ENCODE measurements at places on chromosomes 16 and 17.

DNA sequence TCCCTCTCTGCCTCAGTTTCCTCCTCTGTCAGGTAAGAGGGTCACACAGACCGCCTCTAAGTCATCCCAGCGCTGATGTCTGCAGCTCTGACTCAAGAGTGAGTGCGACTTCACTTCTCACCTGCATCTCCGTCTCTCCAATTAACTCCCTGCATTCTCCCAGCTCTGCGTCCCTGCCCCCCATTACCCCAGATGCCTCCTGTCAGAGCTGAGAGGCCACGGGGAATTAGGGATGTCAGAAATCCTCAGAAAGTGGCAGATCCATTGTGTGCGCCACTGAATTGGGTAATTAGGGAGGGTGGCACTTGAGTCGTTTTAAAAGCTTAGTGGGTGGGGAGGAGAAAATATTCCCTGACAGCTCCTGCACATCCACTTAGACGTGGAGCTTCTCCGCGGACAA, 885.4 kb upstream of the EEF2KMT start:
- DNase-seq = no peak

- DNase-seq = no peak
Measured at GRCh38 chr16:28189245-28189644, 22.5 kb downstream of the XPO6 start.

GRCh38 chr17:77651988-77652387, 306.5 kb upstream of the TNRC6C start:
- DNase-seq = no peak

DNA sequence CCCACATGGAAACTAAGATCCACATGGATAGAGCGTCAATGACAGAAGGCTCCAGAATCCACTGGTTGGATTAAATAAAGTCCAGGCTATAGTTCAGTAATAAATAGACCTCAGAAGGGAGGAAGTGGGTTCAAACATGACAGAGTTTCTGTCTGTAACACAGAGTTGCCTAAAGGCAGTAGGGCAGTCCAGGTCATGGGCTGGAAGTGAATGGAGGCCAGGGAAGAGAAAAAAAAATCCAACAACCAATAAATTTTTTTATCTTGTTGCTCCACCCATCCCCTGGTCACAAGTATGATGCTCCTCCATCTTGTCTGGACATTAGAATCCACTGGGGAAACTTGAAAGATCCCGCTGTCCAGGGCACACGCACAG, 92.4 kb downstream of the RGS9 start:
- DNase-seq = no peak

DNA sequence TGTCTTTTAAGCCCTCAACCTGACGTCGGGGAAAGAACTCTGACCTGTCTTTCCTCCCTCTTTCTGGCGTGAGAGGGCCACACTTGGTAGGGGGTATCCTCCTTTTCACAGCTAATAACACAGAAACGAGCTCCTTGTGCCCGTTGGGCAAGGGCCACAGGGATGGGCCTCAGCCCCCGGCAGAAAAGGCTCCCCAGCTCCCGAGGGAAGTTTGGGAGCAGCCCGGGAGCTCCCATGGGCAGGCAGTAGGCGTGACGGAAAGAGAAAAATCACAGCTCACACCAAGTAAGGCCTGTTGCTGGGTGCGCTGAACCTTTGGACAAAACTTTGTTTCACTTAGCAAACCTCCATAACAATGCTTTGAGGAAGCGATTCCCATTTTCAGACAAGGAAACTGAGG, 82.8 kb upstream of the MED9 start:
- no peak for DNase-seq

DNA sequence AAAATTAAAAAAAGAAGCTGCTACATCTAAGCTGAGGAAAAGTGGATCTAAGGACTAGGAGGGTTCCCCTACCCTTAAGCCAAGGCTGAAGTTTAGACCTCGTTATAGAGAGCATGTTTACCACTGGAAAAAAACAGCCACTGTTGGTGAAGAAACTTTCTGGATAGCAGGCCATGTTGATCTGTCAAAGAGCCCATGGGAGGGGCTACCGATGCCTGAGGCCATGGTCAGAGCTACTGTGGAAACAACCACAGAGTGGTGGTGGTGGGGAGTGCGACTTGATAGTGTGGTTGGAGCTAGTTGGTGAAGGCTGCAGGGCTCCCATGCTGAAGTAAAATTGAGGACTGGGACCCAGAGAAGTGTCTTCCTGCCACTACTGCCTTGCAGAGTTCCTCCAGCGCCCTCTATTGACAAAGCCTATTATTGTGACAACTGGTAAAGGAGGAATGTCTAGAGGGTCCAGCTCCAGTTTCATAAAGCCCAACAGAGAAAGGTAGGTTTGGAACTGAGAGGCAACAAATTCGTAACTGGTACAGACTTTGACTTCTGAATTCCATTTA, 12.7 kb upstream of the FAM20A start:
- no peak for DNase-seq

All from NCI-H524 treated with DMSO at 0.1 percent for 48 hours (cell line).